ENCODE measurements at places on chromosomes 2 and 18.
A peak's percentile ranks its signal among the peaks of the same experiment; 100 is the strongest.

GRCh38 chr2:47799031-47799609 lies 16.2 kb downstream of the MSH6 start:
- DNase-seq: no peak

DNA sequence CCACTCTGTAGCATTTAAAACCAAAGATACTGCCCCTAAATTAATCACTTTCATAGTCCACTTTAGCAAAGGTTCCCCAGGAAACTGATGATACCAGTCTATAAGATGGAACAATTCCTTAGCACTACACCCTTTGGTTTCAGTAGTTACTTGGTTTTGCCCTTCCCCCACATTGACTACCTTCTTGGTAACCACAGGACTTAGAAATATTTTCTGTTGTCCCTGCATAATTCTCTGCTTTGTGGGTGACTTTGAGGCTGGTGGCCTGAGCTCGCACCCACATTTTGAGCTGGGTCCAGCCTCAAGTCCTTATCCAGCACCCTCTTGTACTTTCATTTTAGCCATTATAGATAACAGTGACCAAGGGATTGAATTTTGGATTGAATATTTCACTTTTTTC lies 23.1 kb downstream of the ELP2 start:
- DNase-seq: no peak

DNA sequence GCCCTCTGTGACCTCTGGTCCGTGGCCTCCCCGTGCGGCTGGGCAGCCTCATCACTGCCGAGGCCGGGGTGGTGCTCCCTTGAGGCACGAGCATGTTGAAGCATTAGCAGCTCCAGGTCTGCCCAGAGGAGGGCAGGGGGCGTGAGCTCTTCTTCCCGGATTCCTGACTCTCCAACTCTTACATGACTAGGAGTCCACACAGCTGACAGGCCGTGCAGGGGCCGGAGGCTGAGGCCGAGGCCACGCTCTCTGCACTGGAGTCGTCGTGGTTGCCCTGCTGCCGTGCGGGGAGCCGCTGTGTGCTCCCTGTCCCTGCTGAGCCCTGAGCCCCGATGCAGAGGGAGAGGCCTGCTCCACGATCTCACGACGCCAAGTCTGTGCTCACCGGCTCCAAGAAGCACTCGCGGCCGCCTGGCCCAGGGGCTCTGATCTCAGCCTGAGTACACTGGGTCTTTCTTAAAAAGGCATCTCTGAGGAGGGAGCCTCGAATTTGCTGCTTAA lies 19.4 kb upstream of the KCNG2 start:
- no peak for DNase-seq

GRCh38 chr2:225597911-225598310 lies 198.4 kb downstream of the NYAP2 start:
- DNase-seq: no peak

DNA sequence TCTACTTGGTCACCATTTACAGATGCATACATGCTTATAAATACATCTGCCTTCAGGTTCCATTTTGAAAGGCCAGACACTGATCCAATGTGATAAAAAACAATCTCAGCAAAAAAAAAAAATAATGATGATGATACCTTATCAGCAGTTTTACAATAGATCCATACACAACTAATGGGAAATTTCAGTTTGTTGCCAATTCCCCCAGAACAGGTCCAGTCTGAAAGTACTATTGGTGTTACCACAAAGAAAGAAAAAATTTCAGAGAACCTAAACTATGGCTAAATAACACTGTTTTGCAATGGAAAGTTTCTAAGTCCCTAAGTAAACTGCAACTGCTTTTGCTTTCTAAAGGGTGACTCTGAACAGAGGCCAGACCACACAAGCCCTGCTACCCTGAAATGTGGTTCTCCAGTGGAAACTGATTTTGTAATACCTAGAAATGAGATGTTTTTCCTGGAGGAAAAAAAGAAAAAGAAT lies 54.1 kb downstream of the LPIN2 start:
- DNase-seq: no peak

DNA sequence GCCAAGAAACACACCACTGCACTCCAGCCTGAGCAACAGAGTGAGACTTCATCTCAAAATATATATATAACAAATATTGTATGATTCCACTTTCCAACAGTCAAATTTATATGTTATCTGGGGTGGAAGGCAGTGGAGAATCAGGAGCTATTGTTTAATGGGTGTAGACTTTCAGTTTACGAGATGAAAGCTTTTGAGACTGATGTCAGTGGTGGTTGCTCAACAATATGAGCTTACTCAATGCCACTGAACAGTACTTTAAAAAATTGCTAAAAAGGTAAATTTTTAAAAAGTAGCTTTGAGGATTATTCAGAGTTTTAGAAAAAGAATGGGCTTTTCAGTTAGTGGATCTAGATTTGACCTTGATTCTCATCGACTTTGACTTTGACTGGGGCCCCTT lies 105.9 kb upstream of the ST6GAL2 start:
- no peak for DNase-seq

DNA sequence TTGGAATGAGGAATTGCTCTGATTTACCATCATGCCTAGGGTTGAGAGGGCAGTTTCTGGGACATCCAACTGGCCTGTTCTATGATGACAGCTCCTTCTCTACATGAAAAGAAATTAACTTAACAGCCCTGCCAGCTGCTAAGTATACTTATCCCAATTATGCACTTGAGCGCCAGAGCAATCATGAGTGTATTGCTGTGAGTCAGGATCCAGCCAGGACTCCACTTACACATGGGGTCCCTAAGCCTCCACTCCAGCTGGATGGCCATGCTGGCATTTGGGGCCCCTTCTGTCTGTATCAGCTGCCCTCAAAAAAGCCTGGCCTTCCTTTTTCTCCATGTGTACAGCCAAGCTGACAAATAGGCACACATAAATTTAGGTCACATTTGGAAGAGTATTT lies 481.9 kb downstream of the TMX3 start:
- DNase-seq: no peak

GRCh38 chr2:132815516-132815915 lies 145.5 kb upstream of the LYPD1 start:
- no peak for DNase-seq

GRCh38 chr2:226652369-226652768 lies 147.3 kb downstream of the IRS1 start:
- no peak for DNase-seq

- no peak for DNase-seq
These were observed 25.8 kb downstream of the CAB39 start for GRCh38 chr2:230738391-230738811.

- DNase-seq: no peak
These were observed 42.7 kb downstream of the FHOD3 start for GRCh38 chr18:36340246-36340645.

- no peak for DNase-seq
These were observed 18.4 kb downstream of the TMEM200C start for GRCh38 chr18:5876891-5877290.

DNA sequence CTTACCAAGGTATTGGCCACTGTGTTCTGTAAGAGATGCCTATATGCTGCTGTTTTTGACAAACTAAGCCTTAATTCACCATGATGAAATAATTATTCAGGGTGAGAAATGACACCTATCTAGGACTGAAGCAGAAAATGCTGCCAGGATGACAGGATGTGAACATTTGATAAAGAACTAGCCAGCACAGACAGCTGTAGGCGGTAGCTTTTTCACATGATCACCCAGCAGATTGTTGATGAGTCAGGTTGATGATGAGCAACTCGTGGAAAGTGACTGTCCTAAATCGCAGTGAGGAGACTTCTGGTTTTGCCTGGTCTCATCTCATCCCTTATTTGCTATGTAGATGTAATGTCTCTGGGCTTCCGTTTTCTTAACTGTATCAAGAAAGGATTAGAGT lies 144.1 kb downstream of the PRPF40A start:
- no peak for DNase-seq

DNA sequence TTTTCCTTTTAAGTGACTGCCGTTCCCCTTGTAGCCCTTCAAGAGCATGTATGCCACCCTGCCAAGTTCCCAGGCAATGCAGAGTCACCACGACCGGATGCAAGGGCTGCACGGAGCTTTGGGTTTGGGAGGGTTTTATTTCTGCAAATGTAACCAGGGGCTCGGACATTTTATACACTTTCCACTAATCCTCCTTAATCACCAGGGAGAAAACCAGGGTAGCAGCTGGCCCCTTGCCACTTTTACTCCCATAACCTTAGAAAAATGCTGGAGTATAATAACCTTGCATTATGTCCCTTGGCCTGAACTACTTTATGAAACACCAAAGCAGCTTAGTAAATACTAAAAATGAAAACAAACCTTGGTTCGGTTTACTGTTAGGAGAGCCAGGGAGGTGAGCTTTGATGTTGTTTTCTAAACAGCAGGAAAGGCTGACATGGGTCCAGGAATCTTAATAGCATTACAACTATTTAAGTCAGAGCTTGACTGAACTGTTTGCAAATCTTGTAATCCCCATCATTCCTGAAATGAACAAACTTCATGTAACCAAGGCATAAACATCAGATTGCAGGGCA lies 152.8 kb upstream of the RIOK3 start:
- no peak for DNase-seq

- no peak for DNase-seq
These were observed 88.5 kb upstream of the SH3BP4 start for GRCh38 chr2:234863043-234863934.

DNA sequence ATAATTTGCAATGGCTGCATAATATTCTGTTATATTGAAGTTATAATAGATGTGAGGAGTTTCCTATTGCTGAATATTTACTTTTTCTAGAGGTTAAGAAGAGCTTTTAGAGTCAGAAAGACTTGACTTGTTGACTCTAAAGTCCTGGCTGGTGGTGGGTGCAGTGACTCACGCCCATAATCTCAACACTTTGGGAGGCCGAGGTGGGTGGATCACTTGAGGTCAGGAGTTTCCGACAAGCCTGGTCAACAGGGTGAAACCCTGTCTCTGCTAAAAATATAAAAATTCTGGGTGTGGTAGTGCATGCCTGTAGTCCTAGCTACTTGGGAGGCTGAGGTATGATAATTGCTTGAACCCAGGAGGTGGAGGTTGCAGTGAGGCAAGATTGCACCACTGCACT lies 33.9 kb upstream of the ATIC start:
- DNase-seq: no peak

DNA sequence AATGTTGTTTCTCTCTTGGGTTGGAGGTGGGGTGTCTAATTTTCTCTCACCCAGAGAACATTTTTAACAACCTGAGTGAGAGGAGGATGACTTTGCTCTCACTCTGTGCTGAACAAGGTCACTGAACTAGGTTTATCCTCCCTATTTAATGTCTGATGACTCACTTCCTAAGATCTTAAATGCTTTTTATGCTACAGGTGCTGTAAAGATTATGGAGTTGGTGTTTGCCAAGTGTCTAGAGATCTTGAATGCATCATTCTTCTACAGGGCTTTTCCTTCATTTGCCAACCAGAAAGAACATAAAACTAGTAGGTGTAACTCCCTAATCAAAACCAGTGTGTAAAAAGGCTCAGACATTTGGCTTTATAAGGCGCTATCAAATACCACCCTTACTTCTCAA lies 350.5 kb upstream of the ETAA1 start:
- no peak for DNase-seq

- no peak for DNase-seq
These were observed 12.9 kb upstream of the NABP1 start for GRCh38 chr2:191664823-191665677.

DNA sequence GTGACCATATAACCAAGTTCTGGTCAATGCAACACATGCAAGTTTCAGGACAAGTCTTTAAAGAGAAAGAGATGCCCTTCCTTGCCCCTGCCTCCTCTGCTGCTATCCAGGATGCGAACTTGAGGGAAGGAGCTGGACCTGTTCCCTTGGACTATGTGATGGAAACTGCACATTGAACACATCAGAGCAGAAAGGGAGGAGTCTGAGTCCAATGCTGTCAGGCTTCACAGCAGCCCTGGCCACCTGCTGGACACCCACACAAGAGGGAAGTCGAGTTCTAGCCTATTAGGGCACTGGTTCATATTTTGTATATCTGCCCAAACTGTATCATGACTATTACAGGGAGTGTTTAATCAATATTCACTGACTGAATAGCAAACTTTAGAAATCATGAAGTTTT lies 38.3 kb upstream of the TEX51 start:
- no peak for DNase-seq

GRCh38 chr2:235135990-235136561 lies 184.3 kb downstream of the SH3BP4 start:
- peak; percentile 37 for DNase-seq

Measured in activated T-cell treated with anti-CD3 and anti-CD28 coated beads for 1 hour (primary cell).